NCI-H2171 (cell line): ENCODE measurements at places on chromosomes 4 and X.

GRCh38 chr4:8939840-8940742, 68.5 kb upstream of the HMX1 start:
- DNase-seq: no peak

DNA sequence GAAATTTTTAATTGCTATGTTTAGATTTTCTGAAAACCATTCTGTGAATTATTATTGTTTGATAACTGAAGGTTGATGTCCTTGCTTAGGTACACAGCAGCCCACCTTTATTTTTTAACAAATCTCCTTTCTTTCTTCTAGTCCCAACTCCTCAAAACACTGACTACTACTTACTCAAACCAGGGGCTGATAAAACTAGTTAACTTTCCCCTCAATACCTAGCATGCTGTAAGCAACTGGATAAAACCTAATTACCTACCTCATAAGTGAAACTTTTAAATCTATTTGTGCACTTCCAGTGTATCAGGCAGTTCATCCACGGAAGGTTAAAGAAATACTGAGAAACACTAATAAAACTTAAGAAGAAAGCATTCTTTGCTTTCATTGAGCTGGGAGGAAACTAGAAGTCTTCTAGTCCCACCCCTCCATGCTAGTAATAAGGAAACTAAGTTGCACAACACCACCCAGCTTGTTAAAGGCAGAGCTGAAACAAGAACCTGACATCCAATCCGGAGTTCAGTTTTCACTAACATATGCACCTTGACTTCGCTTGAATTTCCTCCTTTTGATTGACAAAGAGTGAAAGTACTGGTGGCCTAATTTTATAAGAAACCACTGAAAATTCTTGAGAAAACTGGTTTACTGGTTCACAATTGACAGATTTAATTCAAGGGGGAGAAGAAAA, 180.2 kb upstream of the TET2 start:
- DNase-seq: no peak

- DNase-seq: no peak
Measured at GRCh38 chr4:158006990-158007389, 165.8 kb downstream of the GASK1B start.

DNA sequence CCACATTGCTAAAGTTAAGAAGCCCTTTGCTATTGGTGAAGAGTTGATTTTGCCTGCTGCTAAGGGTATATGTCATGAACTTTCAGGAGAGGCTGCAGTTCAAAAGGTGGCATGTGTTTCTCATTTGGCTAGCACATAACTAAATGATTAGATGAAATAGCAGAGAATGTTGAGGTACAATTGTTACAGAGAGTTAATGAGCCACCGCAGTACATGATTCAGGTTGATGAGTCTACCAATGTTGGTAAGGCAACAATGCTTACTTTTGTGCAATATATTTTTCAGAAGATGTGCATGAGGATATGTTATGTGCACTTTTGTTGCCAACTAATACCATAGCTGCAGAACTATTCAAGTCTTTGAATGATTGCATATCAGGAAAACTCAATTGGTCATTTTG, 21.1 kb upstream of the CXCL2 start:
- DNase-seq: no peak

GRCh38 chr4:119035951-119036737, 99.5 kb upstream of the MYOZ2 start:
- DNase-seq: no peak

DNA sequence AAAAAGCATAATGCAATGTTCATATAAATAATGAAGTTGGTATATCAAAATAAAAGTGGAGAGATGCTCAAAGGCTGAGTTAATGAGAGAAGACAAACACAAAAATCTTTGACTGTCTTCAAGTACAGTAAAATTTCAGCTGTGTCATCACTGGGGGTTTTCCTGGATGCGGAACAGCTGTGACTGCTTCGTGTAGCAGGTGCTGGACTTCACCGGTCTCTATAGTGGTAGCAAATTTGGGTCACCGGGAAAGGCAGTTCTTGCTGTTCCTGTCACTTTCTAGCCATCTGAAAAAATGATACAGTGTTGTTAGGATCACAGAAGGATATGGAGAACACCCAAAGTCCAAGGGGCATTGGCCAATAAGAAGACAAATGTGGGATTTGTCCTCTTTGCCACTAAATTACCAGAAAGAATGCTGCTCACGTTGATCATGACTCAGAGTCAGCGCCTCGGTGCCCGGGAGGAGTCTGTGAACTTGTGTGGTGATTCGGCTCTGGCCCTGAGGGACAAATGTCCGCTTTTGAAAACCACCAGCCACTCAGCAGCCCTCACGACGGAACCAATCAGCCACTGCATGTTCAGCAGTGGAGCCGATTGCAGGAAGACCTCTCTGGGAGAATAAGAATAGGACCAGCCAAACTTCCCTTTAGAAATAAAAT, 230.1 kb upstream of the FAT1 start:
- no peak for DNase-seq

- DNase-seq: peak; percentile 10
Measured at GRCh38 chrX:46408553-46409407, 136.4 kb downstream of the ZNF674 start.

GRCh38 chr4:6425336-6425735, 47.1 kb downstream of the PPP2R2C start:
- DNase-seq: no peak

- no peak for DNase-seq
Measured at GRCh38 chr4:81737865-81738559, 266.3 kb upstream of the RASGEF1B start.
